Stimulated activated CD4-positive, alpha-beta T cell treated with anti-CD3 and anti-CD28 coated beads, Interleukin-1b, Interleukin-23, amount 100 ng/mL, for 1 hour (primary cell): ENCODE measurements at places on chromosomes 3 and 15.

GRCh38 chr3:6250167-6250566 is 610.7 kb upstream of the GRM7 start:
- no peak for DNase-seq

DNA sequence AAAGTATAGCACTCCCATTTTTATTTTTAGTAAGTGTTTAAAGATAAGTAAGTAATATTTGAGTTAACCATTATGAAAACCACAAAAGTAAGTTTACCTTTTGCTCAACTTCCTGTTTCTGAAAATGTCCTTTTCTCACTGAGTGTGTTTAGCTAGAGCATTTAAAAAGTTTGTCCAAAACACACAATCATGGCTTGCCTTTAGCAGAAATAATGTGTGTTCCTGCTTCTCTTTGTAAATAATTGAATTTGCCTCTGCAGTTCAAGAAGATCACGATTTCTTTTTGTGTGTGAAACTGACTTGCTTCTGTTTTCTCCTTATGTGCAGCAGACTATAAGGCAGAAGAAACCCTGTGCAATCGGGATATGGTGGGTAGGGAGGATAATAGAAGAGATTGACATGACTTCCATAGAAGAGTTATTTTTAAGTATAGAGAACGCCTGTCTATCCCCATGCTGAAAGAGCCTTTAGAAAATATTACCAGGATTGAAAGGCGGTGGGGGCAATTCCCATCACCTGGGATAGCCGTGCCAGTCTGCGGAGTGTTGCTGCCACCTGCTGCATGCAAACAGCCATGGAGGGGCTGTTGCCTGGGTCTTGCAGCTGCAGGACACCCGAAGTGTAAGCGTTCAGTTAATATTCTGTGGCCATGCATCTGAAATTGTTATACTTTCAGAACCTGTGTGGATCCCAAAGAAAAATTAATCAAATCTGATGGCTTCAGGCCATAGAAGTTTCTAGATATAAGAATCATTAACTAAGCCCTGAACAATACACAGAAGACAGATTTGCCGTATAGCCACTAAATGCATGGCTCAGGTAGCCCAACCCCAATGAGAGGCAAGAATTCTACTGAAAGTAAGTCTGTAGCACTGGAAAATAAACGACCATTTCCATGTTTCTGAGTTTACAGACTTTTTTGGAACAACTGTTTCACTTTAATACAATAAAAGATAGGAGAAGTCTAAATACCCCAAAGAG is 2.4 kb upstream of the CD96 start:
- DNase-seq, result peak; percentile 23

GRCh38 chr3:44584646-44585501 is at the start of gene ZNF660:
TSS of gene ZNF660 (plus strand) at chr3:44584964. CDS start at chr3:44594194, 9,230 bp downstream.
- DNase-seq, result no peak

GRCh38 chr3:187491371-187491770 is 123.2 kb downstream of the RTP4 start:
- no peak for DNase-seq

GRCh38 chr3:57661404-57661803 is 31.5 kb downstream of the DENND6A start:
- DNase-seq, result no peak

GRCh38 chr3:190119461-190120268 is 1.0 kb downstream of the P3H2 start:
- DNase-seq, result no peak
